ENCODE measurements at places on chromosomes 3 and 15.

DNA sequence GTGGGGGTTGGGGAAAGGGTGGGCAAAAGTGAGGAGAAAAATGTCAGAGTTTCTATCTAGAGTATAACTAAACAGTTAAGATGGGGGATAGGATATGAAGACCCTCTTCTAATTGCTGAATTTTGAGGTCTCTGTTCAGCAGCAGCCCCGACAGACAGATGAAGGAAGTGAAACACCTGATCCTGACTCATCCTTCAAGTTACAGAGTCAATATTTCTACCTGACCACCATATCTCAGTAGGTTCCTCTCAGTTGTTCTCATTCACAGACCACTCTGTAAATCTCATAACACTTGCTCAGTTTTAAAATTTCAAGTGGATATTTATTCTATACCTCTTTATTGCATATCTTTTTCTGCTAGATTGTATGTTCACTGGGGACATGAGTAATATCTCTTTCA is 69.5 kb downstream of the CCDC54 start:
- DNase-seq: no peak

- DNase-seq: no peak
These were observed 69.1 kb upstream of the XCR1 start for GRCh38 chr3:46096336-46096735.

DNA sequence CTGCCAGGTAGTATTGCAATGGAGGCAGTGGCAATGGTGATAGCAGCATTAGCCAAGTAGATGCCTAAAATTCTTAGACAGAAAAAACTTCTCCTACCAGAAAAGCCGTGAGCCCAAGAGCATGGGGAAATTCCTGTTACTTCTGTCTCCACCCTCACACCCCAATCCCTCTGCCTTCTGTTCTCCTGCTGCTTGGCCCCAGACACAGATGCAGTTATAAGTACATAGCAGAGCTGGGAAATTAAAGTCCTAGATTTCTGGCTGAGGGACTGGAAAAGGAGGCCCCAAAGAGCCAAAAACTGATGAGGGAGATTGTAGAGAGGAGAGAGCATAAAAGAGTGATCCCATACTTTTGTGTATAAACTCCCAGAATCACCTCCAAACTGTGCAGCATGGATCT is 166.9 kb downstream of the SMAD6 start:
- DNase-seq: no peak

GRCh38 chr3:72054976-72055375 is 270.0 kb upstream of the PROK2 start:
- no peak for DNase-seq

GRCh38 chr15:96622714-96623113 is 292.2 kb downstream of the NR2F2 start:
- DNase-seq: no peak

DNA sequence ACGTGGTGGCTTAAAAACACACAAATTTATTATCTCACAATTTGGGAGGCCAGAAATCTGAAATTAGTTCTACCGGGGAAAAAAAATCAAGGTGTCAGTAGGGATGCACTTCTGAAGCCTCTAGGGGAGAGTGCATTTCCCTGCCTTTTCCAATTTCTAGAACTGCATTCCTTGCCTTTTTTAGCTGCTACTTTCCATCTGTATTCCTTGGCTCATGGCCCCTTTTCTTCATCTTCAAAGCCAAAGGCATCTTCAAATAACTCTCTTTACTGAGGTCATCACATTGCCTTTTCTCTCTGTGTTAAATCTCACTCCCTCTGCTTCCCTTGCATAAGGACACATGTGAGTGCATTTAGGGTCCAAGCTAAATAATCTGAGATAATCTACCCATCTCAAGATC is 69.5 kb upstream of the NEO1 start:
- DNase-seq: no peak

- DNase-seq: no peak
These were observed 307.4 kb upstream of the RARB start for GRCh38 chr3:25120665-25121064.

- peak; percentile 44 for DNase-seq
These were observed 1.0 kb downstream of the DTWD1 start for GRCh38 chr15:49621887-49622286.

- no peak for DNase-seq
These were observed 21.3 kb upstream of the P2RY13 start for GRCh38 chr3:151350656-151351055.

- peak; percentile 43 for DNase-seq
These were observed 79.3 kb upstream of the ALDH1L1 start for GRCh38 chr3:126259411-126260391.

DNA sequence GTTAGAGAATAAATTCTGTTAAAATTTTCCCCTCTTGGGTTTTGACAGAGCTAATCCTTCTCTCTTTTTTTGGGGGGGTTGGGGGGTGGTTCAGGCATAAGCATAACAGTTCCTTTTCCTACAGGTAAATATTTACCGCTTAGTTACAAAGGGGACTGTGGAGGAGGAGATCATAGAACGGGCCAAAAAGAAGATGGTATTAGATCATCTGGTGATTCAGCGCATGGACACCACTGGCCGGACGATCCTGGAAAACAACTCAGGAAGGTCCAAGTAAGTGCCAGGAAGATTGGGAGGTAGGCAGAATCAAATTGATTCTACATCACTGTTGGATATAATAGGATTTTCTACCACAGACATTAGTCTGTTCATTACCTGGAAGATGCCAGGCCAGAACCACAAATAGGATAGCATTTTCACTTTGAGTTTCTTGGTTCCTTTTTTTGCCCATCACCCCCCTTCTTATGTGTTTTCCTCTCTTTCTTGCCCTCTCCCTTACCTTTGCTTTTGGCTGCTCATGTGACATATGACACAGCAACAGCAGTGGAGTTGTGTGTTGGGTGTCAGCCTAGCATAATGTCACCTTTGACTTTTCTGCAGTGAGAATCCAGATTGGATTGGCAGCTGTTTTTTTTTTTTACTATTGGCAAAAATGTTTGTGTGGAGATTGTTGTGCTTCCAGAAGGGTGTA is 79.0 kb downstream of the CHD2 start:
- no peak for DNase-seq

DNA sequence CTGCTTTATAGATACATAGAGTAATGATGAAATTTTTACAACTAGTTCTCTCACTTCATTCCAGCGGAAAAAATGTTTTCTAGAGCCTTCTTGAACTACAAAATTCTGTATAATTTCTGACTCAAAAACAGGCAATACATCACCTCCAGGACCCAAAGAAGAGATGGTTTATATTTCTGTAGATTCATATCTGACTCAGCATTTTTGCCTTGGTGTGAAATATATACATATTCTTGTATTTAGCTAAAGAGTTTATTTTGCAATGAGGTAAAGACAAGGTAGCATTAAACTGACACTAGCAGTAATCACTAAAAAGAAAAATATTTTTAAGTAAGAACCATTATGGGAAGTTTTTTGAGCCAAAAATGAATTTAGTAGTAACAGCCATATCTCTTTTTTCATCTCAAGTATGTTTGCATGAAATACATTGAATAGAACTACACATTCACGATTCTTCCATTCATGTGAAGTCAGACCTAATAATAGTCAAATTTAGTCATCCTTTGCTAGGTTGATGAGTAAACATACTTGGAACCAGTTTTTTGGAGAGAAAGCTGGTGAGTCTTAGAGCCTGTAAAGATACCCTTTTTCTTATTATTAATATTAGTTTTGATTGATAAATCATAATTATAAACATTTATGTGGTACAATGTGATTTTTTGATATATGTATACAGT is 31.6 kb downstream of the COL8A1 start:
- DNase-seq: no peak

- no peak for DNase-seq
These were observed 410.6 kb downstream of the FOXP1 start for GRCh38 chr3:71172951-71173350.

GRCh38 chr15:84690342-84690741 is 25.6 kb downstream of the SEC11A start:
- DNase-seq: no peak

DNA sequence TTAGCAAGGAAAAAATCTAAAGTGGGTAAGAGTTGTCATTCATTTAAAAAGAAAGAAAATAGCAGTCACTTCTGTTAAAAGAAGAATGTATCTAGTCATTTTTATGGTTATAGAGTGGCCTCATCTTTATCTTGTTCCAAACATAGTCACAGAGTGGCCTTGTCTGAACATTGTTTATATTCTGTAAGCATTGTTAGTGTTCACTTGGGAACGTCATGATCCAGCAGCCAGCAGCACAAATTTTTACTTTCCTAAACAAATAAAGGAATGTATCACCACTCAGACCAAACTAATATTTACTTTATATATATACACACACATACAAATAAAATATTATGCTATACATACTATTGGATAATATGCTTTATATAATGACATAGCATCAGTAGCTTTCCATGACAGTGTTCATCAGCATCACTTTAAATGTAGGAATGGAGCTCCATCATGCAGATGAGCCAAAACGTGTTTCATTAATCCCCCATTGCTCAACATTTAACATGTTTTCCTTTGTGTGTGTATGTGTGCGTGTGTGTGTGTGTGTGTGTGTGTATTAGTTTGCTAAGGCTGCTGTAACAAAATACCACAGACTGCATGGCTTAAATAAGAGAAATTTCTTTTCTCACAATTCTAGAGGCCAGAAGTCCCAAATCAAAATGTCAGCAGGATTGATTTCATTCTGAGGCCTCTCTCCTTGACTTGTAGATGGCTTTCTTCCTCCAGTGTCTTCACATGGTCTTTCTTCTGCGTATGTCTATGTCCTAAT is 39.6 kb upstream of the GYG1 start:
- no peak for DNase-seq

GRCh38 chr3:34687671-34688070 is 889.2 kb downstream of the PDCD6IP start:
- DNase-seq: no peak

DNA sequence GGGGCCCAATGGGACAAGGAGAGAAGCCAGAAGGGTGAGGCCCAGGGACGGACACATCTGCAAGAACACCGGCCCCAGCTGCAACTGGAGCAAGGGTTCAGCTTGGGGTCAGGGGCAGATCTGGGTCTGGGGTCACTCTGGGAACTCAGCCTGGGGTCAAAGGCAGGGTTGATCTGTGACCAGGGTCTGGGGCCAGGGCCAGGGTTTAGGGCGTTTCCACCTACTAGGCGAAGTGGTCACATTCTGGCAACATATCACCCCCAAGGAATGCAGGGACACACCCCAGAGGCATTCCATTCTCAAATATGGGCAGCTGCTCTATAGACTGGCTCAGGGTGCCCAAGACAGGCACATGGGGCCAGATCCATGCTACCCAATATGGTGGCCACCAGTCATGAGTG is 9.0 kb downstream of the UROC1 start:
- DNase-seq: no peak

DNA sequence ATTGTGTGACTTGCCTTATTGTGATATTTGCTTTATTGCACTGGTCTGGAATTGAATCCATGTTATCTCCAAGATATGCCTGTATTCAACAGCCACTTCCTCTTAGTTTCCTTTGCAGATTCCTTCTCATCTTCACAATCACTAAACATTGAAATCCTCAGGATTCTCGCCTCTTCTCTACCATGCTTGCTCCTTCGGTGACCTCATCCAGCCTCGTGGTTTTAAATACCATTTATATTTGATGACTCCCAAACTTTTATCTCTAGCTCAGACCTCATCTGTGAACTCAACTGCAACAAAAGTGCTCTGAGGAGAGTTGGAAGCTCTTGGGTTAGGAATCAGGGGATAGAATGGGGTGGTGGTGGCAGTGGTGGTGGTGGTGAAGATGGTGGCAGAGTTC is 19.9 kb downstream of the POLR2M start:
- DNase-seq: no peak

DNA sequence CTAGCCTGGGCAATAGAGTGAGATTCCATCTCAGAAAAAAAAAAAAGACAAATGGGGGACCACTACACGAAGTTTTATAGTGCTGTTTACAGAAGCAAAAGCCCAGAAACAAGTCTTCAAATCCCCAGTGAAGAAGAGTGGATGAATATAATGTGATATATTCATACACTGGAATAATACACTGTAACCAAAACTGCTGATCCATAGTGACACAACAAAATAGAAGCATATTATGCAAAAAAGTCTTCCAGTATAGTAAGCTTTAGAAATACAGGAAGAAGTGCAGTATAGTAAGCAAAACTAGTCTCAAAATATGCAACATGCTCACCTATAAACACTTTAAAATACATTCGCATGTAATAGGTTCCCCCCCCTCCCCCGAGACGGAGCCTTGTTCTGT is 11.9 kb upstream of the FAH start:
- peak; percentile 15 for DNase-seq

DNA sequence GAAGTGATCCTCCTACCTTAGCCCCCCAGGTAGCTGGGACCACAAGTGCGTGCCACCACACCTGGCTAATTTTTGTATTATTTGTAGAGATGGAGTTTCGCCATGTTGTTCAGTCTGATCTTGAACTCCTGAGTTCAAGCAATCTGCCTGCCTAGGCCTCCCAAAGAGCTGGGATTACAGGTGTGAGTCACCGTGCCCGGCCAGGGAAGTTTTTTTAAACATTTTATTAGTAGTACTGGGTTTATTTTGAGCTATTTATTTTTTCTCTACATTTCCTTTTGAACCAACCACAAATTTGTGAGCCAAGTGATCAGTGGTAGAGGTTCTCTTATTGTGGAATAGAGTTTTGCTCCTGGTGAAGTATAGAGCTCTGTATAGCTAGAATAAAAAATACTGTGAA is 33.7 kb downstream of the ARMC8 start:
- no peak for DNase-seq

- DNase-seq: peak; percentile 15
These were observed 52.8 kb downstream of the ATP8B4 start for GRCh38 chr15:50066202-50066601.

GRCh38 chr15:99992611-99993231 is 259.5 kb upstream of the LYSMD4 start:
- no peak for DNase-seq

GRCh38 chr3:191476066-191476772 is 15.3 kb downstream of the PYDC2 start:
- DNase-seq: no peak

GRCh38 chr15:67208396-67208795 is 46.1 kb downstream of the AAGAB start:
- peak; percentile 17 for DNase-seq

GRCh38 chr15:67066959-67067853 is 1.8 kb downstream of the SMAD3 start:
- DNase-seq: peak; percentile 31

DNA sequence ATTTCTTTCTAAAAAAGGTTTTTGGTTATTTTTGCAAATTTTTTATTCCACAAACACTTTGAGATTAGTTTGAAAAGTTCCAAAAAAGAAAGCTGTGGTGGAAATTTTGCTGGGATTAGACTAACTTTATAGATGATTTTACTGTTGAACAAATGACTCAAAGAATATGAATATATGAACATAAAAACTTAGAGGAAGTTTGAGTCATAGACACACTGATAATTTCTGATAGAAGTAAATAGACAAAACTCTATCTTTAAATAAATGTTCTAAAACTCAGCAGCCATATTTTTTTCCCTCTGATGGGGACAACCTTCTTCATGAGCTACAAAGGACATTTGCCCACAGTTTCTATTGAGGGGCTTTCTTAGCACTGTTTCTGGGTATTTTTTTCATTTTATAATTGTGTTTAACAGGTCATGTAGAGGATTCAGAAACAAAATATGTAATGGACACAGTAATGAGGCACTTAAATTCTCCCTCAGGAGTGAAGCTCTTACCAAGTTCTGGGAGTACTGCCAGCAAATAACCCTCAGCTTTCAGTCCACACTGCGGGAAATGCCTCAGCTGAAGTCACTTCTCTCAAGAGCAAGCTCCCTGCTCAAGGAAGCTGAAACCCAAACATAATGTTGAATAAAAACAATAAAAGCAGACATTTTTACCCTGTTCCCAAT is 157.6 kb downstream of the NFKBIZ start:
- DNase-seq: no peak

GRCh38 chr15:100107151-100107550 is 234.6 kb downstream of the ADAMTS17 start:
- no peak for DNase-seq

- DNase-seq: peak; percentile 1
These were observed 1.4 kb upstream of the WNT5A start for GRCh38 chr3:55488398-55489055.
